Activated T-helper 1 cell treated with Interleukin-2 at 50 U/mL for 16 hours (primary cell): ENCODE measurements at places on chromosomes 12 and 14.

DNA sequence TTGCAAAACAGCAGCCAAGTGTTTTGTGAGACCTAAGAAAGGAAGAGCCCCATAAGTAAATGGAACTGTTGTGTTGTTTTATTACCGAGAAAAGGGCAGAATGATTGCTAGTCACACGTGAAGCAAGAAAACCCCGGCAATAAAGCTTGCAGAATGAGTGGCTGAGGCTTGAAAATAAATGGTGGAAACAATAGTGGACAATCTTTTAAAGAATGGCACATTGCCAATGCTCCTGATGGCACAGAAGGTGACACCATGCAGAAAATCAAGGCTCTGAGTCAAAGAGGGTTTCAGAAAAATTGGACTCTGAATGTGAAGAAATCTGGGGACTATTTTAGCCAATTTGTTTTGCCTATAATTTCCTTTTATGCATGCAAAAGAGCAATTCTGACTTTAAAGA is 4.0 kb upstream of the AQP2 start:
- no peak for DNase-seq

- no peak for DNase-seq
These were observed 296.1 kb downstream of the TMEM132D start for GRCh38 chr12:129607756-129608155.

GRCh38 chr14:92368001-92368400 is 45.0 kb downstream of the SLC24A4 start:
- DNase-seq: no peak

DNA sequence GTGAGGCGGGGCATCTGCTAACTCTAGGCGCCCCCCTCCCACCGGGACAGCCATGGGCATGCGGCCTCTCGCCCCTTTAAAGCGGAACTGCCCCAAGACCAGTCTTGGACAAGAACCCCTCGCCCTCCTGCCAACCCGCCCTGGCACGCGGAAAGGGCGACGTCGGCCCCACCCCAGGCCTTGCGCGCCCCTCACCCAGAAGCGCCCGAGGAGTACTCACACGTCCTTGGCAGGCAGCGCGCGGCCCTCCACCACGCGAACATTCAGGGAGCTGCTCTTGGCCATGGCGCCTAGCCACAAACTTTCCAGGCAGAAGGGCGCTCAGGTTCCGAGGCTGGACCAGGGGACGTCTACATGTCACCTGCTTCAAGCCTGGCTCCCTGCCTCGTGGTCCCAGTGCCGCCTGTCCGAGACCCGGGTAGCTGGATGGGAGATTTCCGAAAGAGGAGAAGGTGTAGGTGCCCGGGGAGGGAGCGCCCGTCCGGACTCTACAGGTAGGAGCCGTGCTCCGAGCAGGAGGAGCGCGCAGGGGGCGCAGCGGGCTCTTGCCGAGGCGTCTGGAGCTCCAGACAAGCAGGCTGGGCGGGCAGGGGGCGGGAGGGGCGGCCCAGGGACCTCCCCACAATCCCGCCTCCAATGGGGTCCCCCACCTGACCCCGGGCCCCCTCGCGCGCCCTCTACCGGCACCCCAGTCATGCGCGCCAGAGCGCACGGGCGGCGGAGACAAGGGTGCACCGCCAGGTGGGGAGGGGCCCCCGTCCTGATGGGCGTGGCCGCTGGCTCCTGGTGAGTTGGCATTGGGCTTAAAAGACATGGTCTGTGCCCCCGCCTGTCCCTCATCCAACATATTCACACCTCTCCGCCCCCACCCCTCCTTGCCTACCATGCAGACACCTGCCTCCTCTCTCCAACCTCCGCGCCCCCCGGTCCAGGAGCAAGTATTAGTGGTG is at the start of gene RASAL1:
TSS of gene RASAL1 (minus strand) at position 584 of the 950 bp plus-strand sequence. CDS start at position 285, 299 bp downstream.
- peak; percentile 47 for DNase-seq

DNA sequence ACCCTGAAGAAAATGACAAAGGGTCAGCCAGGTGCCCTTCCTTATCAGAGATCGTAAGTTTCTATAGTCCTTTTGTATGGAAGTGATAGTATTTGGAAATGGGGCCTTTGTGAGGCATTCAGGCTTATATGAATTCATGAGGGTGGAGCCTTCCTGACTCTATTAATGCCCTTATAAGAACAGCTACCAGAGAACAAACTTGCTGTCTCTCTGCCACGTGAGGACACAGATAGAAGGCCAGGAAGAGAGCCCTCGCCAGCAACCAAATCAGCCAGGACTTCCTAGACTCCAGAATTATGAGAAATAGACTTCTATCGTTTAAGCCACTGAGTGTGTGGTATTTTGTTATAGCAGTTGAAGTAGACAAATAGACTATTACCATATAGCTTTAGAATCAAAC is 36.7 kb downstream of the TRMT5 start:
- DNase-seq: no peak

DNA sequence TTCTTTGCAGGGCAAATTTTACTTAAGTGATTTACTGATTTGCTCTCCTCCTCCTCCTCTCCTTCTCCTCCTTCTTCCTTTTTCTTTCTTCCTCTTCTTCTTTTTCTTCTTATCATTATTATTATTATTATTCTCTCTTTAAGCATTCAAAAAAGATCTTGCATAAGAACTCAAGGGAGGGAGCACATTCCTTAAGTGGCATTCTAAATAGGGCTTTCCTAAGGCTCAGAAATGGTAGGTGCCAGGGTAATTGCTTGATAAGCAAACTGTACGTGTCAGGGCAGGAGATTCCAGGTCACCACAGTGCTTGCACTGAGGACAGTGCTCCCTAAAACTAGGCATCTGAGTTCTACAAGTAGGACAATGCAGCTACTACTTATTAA is 92.4 kb downstream of the SPTSSA start:
- no peak for DNase-seq

DNA sequence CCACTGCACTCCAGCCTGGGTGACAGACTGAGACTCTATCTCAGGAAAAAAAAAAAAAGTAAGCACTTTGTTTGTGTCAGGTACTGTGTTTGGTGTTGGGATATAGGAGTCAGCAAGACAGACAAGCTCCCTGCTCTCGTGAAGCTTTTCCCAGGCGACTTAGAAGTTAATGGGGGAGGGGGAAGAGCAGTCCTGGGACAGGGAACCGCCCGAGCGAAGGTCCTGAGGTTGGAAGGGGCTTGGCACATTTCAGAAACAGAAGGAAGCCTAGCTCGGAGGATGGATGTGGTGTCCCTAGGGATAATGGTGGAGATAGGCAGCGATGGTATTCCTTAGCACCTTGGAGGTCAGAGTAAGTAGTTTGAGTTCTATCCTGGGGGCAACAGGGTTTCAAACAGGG is 8.5 kb upstream of the COX6A1 start:
- no peak for DNase-seq

- DNase-seq: no peak
These were observed 85.8 kb downstream of the KIAA0586 start for GRCh38 chr14:58513272-58513671.

DNA sequence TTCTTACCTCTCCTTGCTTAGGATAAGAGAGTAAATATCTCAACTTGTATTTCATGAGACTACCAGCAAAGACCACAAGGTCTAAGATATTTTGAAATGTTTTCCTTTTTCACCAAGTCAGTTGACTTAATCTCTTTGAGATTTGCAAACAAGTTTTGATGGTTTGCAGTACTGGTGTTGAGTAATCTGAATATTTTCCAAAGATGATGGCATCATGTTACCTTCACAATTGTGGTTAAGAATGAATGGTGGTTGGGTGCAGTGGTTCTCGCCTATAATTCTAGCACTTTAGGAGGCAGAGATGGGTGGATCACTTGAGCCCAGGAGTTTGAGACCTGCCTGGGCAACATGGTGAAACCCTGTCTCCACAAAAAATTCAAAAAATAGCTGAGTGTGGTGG is 225.7 kb downstream of the TMTC2 start:
- DNase-seq: no peak

- DNase-seq: no peak
These were observed 194.1 kb upstream of the RASSF8 start for GRCh38 chr12:25764409-25764808.

DNA sequence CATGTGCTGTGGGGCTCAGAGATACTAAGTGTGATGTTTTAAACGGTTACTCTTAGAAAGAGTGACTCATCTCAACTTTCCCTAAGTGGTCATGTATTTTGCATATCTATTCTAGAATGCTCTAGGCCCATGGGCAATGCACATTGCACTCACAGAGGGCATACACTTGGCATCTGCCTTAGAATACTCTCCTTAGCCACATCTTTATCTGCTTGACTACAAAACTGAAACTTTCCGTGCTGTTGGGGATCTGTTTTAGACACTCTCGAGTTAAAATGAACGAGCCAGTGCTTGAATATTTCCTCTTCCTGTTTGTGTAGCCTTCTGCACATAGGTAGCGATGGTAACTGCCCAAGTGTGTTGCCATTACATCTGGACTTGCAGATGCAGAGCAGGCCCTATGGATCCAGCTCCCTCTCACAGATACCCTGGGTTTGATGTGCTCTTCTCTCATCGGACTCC is 180.5 kb downstream of the CAND1 start:
- no peak for DNase-seq

- DNase-seq: no peak
These were observed 51.5 kb downstream of the PSMA6 start for GRCh38 chr14:35343702-35344101.

DNA sequence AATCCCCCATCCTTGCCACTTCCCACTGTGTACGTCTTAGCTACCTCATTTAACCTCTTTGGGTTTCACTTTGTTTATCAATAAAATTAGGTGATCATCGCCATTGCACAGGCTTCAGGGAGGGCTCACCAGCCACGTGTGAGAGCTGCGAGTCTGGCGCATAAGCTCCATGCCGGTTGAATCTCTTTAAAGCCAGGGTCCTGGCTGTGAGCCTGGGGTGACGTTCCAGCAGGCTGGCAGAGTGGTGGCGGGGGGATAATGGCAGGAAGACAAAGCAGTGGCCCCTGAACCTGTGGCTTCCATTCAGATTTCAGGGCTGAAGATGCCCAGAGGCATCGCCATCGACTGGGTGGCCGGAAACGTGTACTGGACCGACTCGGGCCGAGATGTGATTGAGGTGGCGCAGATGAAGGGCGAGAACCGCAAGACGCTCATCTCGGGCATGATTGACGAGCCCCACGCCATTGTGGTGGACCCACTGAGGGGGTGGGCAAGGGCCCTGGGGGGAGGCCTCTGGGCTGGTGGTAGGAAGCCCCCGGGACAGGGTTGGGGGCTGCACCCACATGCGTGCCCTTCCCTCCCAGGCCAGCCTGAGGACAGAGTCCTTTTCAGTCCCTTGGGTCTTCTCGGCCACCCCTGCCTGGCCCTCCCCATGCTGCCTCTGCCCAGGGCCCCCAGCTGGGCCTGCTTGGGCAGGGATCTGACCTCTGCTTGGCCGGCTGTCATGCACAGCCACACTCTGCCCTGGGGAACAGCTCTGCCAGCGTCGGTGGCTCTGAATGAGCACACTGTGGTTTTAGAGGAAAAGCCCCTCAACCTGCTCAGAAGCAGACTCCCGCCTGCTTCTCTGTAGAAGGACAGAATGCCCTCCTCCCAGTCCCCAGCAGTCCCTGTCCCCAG is 8.6 kb upstream of the NXPH4 start:
- DNase-seq: no peak

GRCh38 chr12:46675736-46676135 is 150.1 kb downstream of the SLC38A4 start:
- DNase-seq: no peak

- DNase-seq: no peak
These were observed 6.7 kb downstream of the CIT start for GRCh38 chr12:119870457-119870856.

- DNase-seq: no peak
These were observed 10.4 kb upstream of the SYCP3 start for GRCh38 chr12:101749657-101750056.

DNA sequence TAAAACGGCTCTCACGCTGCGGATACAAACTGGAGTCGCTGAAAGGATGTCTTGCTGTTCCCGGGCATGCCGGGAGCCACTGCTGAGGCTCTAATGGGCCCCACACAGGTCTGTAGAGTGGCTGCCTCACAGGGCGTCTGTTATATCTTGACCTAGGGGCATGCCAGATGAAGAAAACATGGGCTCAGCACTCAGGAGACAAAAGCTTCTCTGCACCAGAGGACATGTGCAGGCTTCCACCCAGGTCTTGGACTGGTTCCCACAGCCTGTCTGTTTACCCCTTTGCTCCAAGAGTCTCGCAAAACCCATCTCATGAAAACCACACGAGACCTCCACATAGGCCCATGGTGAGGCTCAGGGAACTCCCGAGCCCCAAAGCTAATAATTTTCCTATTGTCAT is 134.2 kb downstream of the RPS29 start:
- DNase-seq: no peak

DNA sequence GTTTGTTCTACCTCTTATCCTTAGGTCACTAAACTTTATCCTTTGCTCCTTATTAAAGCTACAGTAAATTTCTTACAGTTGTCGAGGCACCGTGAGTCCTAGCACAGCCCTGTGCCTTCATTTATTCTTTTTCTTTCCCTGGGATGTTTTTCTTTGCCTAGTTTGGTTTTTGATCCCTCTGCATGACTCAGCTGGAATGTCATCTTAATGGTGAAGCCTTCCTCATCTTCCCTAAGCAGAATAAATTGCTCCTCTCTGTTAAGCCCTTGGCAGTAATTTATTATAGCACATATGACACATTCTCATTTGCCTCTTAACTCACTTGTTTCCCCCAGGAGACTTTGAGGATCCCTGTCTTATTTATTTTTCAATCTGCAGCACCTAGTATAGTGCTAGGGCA is 16.6 kb downstream of the ACTR10 start:
- DNase-seq: no peak

DNA sequence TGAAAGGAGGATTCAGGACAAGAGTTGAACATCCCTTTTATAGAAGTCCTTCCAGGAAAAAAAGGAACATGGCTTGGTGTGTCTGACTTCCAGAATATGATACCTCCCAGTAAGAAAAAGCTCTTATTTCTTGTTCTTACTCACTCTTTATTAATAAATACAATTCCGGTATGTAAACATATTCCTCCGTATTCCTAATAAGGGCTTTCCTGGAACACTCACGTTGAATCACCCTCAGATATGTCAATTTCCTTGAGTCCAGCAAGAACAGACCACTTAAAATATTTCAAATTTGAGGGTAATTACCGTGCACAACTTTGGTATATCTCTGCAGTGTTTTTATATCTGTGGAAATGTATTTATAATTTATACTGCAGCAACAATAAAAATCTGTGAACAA is 385.6 kb downstream of the SYT1 start:
- no peak for DNase-seq

- no peak for DNase-seq
These were observed 54.1 kb upstream of the ARHGAP5 start for GRCh38 chr14:32022938-32023466.

DNA sequence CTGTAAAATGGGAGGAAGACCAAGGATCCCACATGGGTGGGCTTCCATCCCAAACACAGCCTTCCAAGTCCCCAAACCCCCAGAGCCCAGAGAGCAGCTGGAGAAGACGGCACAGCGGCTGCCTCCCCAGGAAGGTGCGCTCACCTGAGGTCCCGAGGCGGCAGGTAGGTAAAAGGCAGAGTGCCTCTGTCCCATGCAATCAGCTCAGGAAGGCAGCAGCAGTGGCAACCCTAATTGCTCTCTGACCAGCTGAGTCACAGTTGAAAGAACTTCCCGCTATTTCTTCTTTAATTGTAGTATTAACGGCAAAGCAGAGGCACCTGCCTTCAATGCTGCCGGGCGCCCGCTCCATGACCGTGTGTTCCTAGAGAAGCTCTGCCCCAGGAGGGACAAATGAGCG is 91.1 kb upstream of the BCL11B start:
- DNase-seq: no peak

GRCh38 chr12:125015680-125016310 is 22.4 kb downstream of the BRI3BP start:
- DNase-seq: no peak

GRCh38 chr12:62466018-62466593 is 520 bp upstream of the MON2 start:
- no peak for DNase-seq
